ENCODE measurements at places on chromosomes 7 and 10. TPM values are rescaled to one million over a fixed set of nuclear protein-coding genes. Genes with fewer than 3 reads are reported as not detected.

Gene FEZF1
- total RNA-seq, result not detected

Gene MET
- 0.47 TPM for total RNA-seq

Gene LRRC27
- 3.7 TPM for total RNA-seq

Gene AKR1C1
- total RNA-seq, result 1.9 TPM

Gene NAT16
- total RNA-seq, result not detected

Gene CFAP43
- total RNA-seq, result not detected

Gene LRIT1
- total RNA-seq, result not detected

Gene CALCR
- not detected for total RNA-seq

Gene CLDN3
- total RNA-seq, result not detected

Gene VAX1
- total RNA-seq, result not detected

Gene MGAM2
- not detected for total RNA-seq

Gene NXPH1
- total RNA-seq, result not detected

Gene KLF14
- total RNA-seq, result not detected

Gene INA
- not detected for total RNA-seq

Gene KIF20B
- 21.4 TPM for total RNA-seq

Gene LRGUK
- 0.55 TPM for total RNA-seq

Gene MYOZ1
- total RNA-seq, result not detected

Gene NOM1
- 32.5 TPM for total RNA-seq

Gene PAX4
- not detected for total RNA-seq

Gene HYAL4
- total RNA-seq, result not detected

Gene NODAL
- not detected for total RNA-seq

Gene SKIDA1
- 0.73 TPM for total RNA-seq

Gene CPA2
- not detected for total RNA-seq

Gene CREB5
- total RNA-seq, result not detected

Gene SMKR1
- total RNA-seq, result 1.5 TPM

Gene AKR1E2
- 9.2 TPM for total RNA-seq
